ENCODE measurements at places on chromosomes 16 and 17. TPM values are rescaled to one million over a fixed set of nuclear protein-coding genes. Genes with fewer than 3 reads are reported as not detected.

DNA sequence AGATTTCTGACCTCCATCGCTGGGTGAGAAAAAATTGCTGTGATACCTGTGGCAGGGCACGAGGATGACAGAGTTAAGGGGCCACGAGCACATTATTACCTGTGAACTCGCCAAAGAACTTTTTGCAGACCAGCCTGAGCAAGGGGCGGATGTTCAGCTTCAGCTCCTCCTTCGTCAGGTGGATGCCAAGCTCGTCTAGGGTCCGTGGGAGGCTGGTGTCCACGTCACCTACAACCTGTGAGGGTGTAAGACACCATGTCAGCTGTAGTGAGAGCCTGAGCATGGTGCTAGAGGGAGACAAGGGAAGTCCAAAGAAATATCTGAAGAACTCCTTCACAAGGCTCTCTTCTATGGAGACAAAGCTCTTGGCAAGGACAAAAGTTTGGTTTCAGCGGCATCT, 17.1 kb downstream of the HIGD1B start:
- DNase-seq: no peak

DNA sequence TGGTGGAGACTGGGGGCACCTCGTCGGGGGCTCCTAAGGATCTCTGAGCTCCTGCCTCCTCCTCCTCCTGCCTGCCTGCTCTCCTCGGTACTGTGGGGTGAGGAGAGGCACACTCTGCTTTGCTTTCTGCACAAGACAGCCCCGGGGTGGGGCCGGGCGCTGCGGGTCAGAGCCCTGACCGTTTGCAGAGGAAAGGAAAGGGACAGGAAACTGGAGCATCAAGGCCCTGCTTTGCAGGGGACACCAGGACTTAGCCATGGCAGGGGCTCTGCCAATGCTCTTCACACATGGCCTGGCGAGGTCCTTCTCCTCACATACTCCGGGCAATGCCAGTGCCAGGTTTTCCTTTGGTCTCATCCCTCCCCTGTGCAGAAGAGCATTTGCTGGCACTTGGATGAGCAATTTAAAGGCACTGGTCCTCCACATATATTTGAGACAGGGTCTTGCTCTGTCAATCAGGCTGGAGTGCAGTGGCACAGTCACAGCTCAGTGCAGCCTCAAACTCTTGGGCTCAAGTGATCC, 23.8 kb upstream of the DOC2B start:
- no peak for DNase-seq

- no peak for DNase-seq
Observed at GRCh38 chr16:87559945-87560344, 42.4 kb upstream of the JPH3 start.

- no peak for DNase-seq
Observed at GRCh38 chr17:82007228-82007494, 15.5 kb downstream of the CENPX start.

DNA sequence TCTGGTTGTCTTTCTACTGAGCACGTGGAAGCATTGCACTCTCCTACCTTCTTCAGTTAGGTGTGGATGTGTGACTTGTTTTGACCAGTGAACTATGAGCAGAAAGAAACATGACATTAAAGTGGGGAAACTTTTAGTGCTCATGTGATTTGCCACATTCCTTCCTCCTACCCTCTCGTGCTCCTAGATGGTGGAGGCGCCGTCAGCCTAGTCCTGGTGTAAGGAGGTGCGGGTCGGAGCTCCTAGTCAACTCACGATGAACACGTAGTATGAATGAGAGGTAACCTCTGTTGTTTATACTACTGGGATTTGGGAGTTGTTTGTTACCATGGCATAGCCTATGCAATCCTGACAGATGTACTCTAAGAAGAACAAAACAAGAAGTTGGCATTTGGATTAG, 47.4 kb downstream of the KSR1 start:
- DNase-seq: no peak

The TBX2 gene
- not detected for total RNA-seq

The ZFP3 gene
- 1.8 TPM for total RNA-seq
